ENCODE measurements at places on chromosomes 4 and X.

- DNase-seq = no peak
Observed at GRCh38 chr4:149886786-149887490, 71.3 kb upstream of the IQCM start.

- no peak for DNase-seq
Observed at GRCh38 chrX:83278988-83279387, 229.1 kb upstream of the POU3F4 start.

GRCh38 chr4:475962-476361 is 23.0 kb downstream of the ZNF721 start:
- no peak for DNase-seq

- DNase-seq = no peak
Observed at GRCh38 chrX:44881549-44881948, 8.6 kb downstream of the KDM6A start.

- DNase-seq = no peak
Observed at GRCh38 chrX:96389281-96390047, 295.2 kb upstream of the DIAPH2 start.

DNA sequence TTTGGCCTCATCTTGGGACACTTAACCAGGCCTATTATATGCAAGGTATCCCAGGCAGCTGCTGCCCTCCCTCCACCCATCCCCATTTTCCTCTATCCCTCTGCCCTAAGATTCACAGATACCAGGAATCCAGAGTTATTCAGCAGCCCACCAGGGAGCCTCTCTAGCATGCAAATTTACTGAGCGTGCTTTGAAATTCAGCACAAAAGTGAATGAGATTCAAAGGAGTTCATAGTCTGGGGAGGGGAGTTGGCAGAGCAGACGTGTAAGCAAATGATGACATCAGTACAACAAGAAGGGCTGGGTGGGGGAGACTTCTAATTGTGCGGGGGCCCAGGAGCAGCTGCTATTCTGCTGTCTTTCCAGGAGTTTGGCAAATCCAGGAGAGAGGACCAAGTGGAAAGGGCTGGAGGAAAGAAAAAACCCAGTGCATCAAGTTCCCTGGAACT is 1.7 kb upstream of the MTM1 start:
- no peak for DNase-seq

DNA sequence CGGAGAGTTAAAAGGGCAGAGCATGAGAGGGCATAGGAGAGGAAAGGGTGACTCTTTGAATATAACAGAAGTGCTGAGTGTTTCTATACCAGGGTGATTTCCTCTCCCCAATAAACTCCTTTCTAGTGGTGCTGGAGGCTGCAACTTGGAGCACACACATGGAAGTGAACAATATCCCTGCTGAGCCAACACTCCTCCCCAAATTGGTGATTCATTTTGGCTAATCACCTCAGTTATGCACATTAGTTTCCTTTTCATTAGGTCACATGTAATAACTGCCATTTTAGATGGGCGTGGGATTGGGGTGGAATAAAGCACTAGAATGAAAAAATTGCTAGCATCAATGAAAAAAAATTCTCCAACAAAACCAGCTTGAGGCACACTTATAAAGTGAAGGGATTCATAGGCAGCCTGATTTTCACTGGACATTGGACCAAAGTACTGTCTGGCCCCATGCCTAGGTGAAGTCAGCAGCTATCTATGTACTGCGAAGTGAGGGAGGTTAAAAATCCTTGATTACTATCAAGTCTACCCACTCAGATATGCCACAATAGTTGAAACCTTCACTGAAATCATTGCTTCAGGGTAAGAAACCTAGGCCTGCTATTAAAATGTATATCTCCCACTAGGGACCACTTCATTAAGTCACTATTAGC is 174.0 kb downstream of the GLUD2 start:
- DNase-seq = no peak

DNA sequence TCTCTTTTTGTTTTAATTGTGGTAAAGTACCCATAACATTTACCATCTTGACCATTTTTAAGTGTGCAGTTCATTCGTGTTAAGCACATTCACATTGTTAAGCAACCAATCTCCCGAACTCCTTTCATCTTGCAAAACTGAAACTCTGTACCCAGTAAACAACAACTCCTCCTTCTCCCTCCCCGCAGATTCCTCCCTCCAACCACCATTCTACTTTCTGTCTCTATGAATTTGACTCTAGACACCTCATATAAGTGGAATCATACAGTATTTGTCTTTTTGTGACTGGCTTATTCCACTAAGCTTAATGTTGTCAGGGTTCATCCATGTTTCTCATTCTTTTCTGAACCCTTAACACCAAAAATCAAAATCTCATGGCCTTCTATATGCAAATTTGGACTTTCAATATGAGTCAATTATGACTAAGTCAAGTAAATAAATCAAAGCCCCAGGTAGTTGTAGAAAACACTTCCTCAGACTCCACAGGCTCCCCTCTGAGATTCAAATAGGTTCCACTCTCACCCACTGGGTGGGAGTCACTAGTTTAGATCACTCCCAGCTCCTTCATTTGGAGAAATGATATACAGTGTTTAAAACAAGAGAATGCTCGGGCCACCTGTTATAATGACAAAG is 9.8 kb upstream of the RTL5 start:
- DNase-seq = no peak

GRCh38 chrX:23885803-23886202 is 21.9 kb downstream of the APOO start:
- DNase-seq = no peak

- no peak for DNase-seq
Observed at GRCh38 chr4:94409962-94410361, 41.8 kb upstream of the PDLIM5 start.

DNA sequence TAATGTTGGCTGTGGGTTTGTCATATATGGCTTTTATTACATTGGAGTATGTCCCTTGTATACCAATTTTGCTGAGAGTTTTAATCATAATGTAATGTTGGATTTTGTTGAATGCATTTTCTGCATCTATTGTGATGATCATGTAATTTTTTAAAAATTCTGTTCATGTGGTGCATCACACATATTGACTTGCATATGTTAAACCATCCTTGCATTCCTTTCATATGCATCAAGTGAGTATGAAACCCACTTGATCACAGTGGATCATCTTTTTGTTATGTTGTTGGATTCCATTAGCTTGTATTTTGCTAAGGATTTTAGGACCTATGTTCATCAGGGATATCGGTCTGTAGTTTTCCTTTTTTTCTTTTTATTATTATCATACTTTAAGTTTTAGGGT is 12.1 kb downstream of the HEPH start:
- DNase-seq = no peak

DNA sequence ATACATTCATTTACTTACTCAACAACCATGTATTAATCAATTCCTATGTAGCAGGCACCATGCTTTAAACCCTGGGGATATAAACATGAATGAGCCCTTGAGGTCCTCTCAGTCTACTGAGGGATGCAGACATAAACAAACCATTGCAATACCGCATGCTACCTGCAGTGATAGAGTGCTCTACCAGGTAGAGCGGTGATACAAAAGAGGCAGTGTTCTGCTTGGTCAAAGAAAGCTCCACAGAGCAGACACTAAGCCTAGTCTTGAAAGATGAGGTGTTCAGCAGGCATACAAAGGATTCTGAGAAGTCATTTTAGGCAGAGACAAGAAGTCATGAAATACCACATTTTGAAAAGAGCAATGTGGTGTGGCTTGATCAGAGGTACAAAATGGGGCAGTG is 26.9 kb upstream of the AMOT start:
- no peak for DNase-seq

GRCh38 chr4:45467157-45467556 is 656.7 kb downstream of the GABRG1 start:
- DNase-seq = no peak

DNA sequence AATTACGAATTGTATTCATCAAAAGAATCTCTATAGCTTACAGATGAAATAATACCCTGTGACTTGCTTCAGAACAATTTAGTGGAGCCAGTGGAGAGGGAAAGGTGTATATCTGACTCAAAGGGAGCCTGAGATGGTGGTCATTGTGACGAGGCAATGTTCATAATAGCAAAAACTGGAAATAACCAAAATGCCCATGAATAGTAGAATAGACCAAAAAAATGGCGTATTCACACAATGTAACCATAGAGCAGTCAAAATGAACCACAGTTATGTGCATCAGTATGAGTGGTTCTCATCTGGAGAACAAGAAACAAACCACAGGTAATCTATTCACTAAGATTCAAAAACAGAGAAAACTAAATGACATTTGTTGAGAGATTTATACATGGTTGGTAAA is 125.3 kb upstream of the CLNK start:
- DNase-seq = no peak

DNA sequence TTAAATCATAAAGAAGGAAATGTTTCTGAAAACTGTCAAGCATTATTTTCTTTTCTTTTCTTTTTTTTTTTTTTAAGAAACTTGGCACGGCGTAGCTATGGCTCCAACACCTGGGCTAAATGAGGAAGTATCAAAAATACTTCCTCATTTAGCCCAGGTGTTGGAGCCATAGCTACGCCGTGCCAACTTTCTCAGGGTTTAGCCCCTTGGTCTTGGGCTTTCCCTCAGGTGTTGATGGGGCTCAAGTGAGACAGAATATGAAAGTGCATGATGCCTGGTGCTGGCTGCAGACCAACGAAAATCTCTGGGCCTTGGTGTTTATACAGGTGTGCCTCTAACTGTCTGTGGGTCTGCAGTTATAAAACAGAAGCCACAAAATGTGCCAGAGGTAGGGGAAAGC is 132.7 kb downstream of the ARHGAP24 start:
- no peak for DNase-seq

DNA sequence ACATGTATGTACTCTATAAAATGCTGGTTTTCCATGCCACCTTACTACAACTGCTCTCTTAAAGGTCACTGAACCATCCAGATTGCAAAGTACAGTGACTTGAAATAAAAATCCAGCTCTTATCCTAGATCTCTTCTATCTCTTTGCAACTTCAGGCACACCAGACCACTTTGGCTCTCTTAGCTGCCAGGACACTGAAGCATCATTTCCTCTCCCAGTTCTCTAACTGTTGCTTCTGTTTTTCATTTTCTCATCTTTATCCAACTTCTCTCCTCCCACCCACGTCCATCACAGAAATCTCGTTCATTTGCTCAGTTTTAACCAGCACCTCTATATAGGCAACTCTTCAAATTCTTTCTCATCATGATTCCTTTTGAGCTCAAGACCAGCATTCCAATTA is 74.3 kb downstream of the METTL14 start:
- DNase-seq = no peak

DNA sequence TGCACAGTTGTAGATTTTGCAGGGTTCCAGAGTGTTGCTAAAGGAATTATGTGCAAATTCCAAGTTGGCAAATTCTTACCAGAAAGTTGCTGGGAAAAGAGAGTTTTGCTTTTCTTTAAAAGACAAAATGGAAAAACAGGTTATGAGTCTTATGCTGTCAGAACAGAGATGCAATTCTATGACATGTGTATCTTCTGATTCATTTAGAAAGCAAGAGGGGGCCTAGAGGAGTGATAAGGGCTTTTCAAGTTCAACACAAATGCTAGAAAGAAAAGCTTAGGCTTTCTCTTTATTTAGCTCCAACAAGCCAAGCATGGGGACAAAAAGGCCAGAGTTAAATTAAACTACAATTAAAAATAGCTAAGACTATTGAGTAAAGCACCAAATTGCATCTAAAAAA is 72.4 kb upstream of the GATB start:
- DNase-seq = no peak

DNA sequence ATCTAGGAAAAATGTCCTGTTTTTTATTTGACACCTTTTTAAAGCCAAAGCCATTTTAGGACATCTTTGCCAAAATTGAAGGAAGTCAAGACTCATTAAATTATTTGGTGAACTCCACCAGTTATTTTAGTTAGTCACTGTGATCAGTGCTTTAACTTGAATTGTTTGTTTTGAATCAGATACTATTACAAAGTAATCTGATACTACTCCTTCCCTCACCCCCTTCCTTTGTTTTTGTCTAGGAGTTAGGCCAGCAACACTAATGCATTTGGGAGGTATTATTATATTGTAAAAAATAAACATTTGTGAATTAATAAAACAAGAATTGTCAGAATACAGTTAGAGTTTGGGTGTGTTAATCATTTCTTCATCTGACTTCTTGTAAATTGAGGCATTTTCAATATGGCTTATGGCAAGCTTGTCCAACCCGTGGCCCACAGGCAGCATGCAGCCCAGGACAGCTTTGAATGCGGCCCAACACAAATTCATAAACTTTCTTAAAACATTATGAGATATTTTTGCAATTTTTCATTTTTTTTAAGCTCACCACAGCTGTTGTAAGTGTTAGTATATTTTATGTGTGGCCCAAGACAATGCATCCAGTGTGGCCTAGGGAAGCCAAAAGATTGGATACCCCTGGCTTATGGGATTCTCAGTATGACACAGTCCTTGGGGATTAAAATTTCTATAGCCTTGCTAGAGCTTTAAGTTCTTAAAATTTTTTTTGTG is 182.2 kb downstream of the BMPR1B start:
- DNase-seq = no peak

DNA sequence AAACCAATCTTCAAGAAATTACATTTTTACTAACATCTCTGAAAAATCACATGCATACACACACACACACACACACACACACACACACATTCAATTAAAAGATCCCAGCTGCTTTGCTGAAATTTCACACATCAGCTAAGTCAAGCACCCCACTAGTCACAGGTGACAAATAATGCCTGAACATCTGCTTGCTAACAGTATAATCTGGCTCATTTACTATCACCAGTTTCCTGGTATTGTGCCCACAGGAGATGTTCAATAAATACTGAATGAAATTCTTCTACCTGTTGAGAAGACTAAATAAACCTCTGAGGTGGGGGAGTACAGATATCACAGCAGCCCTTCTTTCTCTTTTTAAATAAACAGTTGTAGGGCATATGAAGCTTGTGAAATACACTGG is 994.0 kb downstream of the ARAP2 start:
- no peak for DNase-seq

DNA sequence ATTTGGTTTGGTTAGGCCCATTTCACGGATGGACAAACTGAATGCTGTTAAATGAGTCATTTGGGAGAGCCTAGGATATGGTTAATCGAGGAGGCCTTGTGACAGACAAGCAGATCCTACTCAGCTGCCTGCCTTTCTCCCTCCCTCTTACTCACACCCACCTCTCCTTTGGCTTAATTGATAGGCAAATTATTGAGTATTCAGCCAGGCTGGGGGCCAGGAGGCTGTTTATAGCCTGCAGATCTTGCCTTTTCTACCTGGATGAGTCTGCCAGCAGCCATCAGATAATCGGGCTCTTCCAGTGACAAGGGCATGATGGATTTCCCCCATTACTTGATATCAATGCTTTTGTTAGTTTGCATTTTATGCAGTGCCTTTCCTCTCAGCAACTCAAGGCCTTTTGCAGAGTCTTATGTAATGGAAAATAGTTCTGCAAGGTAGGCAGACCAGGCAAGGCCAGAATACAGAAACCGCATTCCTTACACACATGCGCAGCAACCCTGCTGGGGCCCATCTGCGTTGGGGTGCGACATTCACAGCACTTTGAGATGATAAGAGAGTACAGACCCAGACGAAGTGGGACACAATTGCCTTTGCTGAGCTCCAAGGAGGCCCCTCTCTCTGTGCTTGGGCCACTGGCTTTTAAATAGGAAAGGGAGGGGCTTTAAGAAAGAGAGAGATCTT is 96.2 kb upstream of the ATP6AP2 start:
- no peak for DNase-seq

GRCh38 chrX:134236626-134237614 is at the start of gene CCDC160:
Gene CCDC160, plus strand, starts transcription at chrX:134237182. Its CDS starts 7,619 bp downstream, at chrX:134244801.
- no peak for DNase-seq
